ENCODE measurements at places on chromosomes 1 and 21. TPM values are rescaled to one million over a fixed set of nuclear protein-coding genes. Genes with fewer than 3 reads are reported as not detected.

DYNLT5 gene
- total RNA-seq: 7.8 TPM

BRDT gene
- not detected for total RNA-seq

DNA sequence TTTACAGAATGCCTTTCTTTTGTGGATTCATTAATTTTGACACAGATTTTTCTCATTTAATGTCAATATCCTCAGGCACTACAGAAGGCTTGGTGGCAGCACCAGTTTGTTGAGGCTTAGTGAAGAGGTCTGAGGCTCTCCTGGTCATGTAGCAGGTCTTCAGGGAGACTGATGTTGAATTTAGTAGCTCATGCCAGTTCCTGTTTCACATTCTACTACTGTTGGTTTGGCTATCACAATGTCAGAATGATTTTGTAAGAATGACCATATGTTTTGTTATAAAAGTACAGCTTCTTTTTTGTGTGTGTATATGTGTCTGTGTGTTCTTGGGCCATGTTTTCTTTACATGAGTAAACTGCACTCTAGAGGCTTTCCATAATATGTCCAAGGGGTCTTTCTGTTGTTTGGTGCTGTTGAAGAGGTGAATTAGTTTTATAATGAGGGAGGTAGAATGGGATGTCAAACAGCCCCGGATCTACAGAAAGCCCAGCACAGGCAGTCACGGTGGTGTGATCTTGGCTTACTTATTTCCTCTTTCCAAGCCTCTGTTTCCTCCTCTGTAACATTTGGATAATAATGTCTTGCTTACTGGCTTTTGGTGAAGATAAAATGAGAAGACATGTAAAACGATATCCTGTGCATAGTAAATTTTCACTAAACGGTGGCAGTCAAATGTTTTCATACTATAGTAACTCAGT is 32.0 kb downstream of the C1orf21 start:
- no peak for DNase-seq

- DNase-seq: no peak
Measured at GRCh38 chr1:1080951-1081310, 6.8 kb upstream of the RNF223 start.

DNA sequence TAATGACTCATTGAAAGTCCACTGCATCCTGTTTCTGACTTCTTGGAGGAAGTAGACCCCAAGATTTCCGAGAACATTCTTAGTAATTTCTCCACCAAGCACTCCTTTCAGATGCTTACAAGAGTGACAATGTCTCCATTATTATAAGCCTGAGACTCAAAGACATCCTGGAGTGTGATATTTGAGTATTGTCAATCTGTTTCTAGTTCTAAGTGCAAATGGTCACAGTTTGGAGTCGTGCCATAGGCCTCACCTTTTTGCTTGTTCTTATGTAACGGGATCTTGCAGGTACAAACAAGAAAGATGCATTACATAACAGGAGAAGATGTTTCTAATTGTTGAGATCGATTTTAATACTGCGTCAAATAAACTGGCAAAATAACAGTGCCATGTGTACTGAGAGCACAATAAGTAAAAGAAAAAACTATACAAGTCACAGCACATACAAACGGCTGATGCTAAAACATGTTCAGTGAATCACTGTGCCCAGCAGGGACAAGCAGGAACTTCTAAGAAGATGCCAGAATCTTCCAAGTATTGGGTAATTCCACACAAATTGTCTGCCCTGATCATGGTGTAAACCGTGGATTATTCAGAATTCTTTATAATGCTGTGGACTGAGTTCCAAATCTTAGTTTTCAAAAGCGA is 54.1 kb downstream of the CD2 start:
- no peak for DNase-seq

DNA sequence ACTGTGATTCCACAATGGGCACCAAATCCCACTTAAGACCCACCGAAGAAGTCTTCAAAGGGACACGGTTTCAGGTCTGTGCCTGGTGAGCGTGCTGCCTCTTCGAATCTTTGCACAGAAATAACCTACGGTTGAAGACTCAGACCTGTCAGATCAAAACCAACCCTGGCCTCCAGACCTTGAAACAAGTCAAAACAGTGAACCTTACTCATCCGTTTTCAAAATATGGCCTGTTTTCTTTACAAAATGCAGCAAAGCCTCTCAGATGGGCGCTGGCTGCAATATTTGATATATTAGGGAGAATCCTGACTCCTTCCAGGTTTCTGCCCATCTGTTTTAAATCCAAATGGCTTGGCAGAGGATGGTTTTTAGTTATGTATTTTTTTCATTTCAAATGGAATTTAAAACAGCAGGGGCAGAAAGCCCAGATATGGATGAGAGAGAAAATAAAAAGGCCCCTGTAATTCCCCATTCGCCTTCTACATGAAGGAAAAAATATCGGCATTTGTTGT is 14.0 kb downstream of the JUN start:
- no peak for DNase-seq
